Stimulated activated CD4-positive, alpha-beta T cell treated with anti-CD3 and anti-CD28 coated beads, Interleukin-1b, Interleukin-23, amount 100 ng/mL, for 1 hour (primary cell): ENCODE measurements at places on chromosomes 3 and 15.

DNA sequence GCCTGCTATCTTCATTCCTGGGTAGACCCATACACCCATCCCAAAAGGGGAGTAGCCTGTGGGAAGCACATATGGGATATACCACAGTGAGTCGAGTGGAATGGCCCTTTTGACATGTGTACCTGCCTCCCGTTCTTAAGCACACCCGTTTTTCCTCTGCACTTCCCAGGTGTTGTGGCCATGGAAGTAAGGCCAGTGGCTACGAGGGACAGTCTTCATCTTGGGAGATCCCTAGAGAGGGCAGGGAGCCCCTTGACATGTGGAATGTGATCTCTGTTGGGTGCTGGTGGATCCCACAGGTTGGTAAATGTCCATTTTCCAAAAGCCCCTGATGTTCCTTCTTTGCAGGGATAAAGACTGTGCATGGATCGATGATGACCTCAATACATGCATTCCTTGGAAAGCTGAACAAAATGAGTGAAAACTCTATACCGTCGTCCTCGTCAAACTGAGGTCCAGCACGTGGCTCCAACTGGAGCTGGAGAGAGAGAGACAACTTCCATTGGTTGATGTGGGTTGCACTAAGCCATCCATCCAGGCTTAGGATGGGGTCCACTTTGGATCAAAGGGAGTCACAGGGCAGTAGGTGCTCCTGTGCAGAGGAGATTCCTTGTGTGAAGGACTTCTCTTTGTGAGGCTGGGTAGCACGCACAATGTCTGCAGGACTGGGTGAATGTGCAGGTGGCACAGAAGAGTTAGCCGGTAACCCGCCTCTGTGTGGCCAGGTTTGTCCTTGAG is 136.8 kb downstream of the SNRPN start:
- DNase-seq = no peak

DNA sequence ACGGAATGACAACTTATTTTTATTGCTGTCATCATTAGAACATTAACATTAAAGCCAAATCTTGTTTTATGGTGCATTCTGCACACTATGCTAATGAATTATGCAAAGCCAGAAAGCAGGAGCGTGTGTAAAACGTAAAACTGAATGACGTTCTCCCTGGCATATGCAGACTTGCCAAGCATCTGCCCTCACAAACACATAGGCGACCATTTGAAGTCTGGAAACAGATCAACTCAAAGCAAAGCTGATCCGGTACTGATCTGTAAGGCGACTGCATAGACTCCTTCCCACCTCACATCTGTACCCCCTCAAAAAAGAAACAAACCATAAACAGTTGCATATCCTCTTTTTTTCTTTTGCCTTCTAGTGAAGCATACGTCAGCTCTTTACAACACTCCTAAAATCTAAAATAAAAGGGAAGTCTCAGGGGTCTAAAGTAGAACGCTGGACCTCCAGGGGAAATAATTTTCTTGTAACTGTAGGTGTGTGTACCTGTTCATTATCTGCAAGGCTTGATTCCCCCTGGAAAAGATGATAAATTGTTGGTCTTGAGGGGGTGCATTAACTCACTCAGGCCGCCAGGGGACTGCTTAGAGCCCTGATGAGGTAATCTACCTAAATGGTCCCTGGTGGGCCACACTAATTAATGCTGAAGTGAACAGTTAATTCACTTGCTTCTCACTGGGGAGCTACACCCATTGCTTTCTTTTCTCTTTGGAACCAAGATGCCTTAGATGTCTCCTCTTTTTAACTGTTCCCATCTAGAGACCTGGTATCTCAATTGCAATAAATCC is 231.4 kb downstream of the CDIN1 start:
- no peak for DNase-seq

- DNase-seq = no peak
Observed at GRCh38 chr3:20658491-20658890, 472.5 kb upstream of the SGO1 start.

GRCh38 chr3:42539871-42540714 is 37.6 kb downstream of the VIPR1 start:
- peak; percentile 38 for DNase-seq

- no peak for DNase-seq
Observed at GRCh38 chr15:39851500-39852092, 68.5 kb downstream of the GPR176 start.
